KG1 (cell line): ENCODE measurements at places on chromosomes 6 and 20.
A peak's percentile ranks its signal among the peaks of the same experiment; 100 is the strongest.

- no peak for DNase-seq
Measured at GRCh38 chr6:33201147-33201545, 479 bp downstream of the SLC39A7 start.

GRCh38 chr6:4930025-4930691 is 73.7 kb downstream of the RPP40 start:
- DNase-seq = no peak

DNA sequence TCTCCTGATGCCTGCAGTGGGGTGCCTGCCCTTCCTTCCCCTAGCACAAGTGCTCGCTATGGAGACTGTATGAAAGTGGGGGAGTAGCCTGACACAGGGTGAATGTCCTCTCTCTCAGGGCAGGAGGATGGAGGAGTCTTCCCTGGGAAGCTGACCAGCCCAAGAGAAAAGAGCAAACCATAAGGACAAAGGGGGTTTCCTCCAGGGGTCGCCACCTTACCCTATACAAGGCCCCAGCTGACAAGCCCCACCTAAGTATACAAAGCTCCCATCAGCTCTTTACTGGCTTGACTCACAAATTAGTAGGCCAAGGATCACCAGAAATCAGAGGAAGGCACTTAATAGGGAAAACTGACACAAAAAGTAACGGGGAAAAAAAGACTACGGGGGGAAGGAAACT is 54.1 kb downstream of the PLAGL1 start:
- DNase-seq = no peak

DNA sequence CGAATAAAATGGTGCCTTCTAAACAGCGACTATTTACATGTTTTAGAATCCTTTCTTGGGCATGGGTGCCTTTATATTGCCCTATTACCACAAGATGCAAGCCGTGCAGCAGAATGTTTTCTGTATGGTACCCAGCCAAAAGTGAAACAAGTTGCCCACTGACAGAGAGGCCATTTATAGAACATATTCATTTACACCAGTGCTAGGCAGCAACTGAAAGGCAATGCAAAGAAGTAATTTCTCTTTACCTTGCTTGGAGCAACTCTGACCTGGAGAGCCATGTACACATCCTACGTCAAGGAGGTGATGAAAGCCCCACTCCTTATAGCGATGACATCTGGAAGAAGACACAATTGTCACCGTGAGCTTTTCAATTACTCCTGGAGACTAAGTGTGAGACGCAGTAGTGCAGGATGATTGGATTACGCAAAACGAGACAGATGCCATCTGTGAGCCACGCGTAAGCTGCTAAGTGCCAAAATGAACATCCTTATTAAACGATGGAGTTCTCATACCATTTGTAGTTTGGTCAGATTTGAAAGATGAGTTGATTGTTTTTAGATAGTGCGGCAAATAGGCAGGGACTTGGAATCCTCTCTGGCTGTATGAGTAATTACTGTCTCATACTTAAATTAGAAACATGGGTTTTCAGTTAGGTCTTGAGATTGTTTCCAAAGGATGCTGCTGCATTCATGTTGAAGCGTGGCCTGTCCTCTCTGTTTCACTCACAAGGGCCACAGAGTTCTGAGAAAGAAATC is at the start of gene TMEM244:
TSS of gene TMEM244 (minus strand) at position 408 of the 758 bp plus-strand sequence. CDS start at position 281, 127 bp downstream.
- DNase-seq = no peak

DNA sequence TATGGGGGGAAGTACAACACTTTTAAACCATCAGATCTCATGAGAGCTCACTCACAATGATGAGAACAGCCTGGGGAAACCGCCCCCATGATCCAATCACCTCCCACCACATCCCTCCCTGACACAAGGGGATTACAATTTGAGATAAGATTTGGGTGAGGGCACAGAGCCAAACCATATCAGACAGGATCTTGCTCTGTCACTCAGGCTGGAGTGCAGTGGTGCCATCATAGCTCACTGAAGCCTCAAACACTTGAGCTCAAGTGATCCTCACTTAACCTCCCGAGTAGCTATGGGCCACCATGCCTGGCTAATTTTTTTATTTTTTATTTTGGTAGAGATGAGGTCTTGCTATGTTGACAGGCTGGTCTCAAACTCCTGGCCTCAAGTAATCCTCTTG is 5.1 kb upstream of the IYD start:
- DNase-seq = no peak

- no peak for DNase-seq
Measured at GRCh38 chr6:71406865-71407860, 118.6 kb downstream of the OGFRL1 start.

DNA sequence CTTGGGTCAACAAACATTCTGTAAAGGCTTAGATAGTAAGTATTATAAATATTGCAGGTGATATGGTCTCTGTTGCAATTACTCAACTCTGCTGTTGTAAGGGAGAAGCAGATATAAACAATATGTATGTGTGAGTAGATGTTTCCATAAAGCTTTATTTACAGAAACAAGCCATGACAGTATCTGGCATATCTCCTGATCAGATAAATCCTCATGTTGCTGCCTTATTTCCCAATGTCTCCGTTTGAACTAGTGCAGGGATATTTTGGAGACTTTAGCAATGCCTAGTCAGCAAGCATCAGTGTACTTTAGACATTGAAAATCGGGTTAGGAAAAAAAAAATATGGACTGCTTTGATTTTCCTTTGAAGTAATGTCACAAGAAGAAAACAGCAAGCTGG is 96.1 kb downstream of the LAMA2 start:
- no peak for DNase-seq

GRCh38 chr6:140960566-140960965 is 1172.2 kb upstream of the GJE1 start:
- no peak for DNase-seq

DNA sequence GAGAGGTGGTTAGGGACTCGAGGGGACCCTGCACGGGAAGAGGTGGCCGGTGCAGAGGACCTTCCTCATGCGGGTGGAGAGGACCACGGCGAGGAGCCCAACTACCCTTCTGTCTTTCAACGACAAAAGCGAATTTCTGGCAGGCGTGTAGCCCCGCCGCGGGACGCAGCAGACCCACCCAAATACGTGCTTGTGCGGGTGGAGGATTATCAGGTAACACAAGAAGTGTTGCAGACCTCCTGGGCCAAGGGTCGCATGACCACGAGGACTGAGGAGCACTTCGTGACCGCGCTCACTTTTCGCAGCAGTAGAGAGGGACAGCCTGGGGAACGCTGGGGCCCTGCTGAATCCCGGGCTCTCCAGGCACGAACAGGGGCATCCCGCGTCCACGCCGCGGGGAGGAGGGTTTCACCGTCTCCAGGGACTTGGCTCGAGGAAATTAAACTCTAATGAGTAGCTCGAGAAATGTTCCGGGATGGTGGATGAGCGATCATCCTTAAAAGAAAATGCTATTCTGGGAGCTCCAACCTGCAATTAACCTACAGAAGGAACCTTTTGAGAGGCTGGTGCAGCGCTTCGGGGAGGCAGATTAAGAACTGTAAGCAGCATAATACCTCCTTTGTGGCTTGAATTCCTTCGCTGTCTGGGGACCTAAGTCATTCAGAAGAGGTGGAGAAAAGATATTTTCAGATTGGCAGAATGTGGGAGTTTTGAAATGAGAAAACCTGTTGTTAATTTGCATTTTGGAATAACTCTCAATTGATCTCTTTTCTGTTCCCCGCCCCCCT is 804 bp downstream of the C6orf141 start:
- peak; percentile 30 for DNase-seq

DNA sequence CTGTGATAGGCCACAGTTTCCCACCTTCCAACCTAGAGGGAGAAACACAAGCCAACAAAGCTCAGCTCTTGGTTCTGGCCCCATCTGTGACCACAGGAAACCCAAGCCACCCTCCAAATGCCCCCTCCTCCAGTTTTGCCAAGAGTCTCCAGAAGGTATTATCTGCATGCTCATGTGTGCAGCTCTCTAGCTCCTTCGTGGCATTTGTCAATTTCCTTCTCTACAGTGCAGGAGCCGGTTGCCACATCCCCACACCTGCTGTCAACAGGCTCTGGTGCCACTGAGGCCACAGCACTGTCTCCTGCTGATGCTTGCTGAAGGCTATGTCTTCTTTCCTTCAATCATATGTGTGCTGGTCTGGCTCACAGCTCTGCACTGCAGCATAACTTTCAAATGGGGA is 177.2 kb downstream of the CLIC5 start:
- no peak for DNase-seq

DNA sequence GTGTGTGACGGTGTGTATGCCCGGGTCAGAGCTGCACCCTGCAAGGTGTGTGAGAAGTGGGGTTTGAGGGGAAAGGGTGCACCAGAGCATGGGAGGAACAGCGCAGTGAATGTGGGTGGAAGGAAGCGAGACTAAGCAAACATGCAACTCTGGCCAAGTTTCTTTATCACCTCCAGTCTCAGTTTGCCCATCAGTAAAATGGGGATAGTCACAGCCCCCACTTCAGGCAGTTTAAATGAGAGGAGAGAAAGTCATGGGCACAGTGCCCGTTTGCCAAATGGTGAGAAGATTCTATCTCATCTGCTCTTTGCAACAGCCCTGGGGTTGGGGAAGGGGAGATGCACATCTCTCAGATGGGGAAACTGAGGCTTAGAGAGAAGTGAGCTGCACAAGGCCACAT is 12.8 kb upstream of the VSTM2L start:
- no peak for DNase-seq

DNA sequence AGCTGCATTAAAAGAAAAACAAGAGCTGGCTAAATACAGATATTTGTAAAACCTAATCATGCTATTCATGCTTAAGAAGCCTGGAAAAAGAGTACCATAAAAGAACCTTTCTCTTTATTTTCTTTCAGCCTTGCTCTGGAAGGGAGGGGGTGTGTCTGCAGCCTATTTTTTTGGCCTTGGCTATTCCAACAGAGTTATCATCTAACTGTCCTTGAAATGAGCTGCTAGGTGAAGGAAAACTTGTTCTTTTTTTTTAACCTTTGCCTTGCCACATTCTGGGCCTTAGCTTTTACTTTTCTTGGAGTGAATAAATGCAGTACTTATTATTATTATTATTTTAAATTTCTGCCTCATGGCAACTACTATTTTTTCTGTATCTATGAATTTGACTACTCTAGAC is 224.9 kb upstream of the SYNCRIP start:
- DNase-seq = no peak

GRCh38 chr6:44415449-44415848 is 27.9 kb downstream of the CDC5L start:
- no peak for DNase-seq

DNA sequence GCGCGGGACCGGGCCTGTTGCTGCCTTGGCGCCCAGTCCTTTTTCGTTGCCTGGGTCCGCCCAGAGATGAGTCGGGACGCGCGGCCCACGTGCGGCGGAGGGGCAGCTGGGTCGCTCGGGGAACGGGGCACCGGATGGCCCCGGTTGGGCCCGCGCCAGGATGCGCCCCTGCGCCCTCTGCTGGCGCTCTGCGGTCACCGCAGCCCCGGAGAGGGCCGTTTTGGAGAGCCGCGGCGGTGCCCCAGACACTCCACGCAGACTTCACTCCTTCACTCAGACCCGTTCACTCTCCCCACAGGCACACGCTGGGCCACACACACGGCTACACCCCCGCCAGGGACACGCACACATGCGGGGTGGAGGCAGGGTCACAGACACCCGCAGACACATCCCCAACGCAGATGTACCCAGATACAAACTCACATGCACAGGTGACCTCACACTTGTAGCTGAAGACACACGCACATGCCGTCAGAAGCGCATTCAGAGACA is 38.8 kb downstream of the SRC start:
- peak; percentile 39 for DNase-seq

DNA sequence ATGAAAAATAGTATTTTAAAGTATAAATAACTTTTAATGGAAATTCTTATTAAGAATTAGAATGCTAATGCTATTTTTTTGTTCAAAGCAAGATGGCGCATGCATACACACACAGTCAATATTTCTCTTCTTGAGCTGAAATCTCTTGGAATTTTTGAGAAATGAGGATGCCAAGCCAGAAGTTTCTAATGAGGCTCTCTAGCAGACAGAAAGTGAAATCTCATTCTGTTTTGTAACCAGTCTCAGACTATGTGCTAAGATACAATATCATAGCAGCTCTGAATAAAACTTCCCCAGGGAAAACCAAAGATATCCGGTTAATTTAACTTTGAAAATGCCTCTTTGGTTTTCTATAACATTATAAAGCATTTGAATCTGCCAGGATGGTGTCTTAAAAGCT is 97.2 kb upstream of the HDAC2 start:
- no peak for DNase-seq

DNA sequence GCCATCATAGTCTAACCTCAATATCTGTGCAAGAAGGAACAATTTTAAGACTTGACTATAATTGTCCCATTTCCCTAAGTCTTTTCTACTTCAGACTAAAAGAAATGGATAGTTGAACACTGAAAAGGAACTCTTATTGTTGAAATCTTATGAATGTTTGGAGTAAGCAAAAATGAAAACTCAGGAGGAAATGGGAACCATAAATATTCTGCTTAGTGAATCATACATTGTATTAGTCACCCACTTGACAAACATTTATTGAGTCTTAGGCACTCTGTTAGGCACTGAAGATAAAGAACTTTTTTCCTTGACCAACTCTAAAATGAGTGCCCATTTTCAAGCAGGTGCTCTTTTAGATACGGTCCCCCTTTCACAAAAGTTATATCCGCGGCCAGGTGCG is 8.7 kb downstream of the CCDC170 start:
- no peak for DNase-seq

- DNase-seq = no peak
Measured at GRCh38 chr6:106450653-106451052, 90.1 kb downstream of the CRYBG1 start.

- DNase-seq = no peak
Measured at GRCh38 chr20:21557241-21558020, 43.6 kb upstream of the NKX2-2 start.

GRCh38 chr6:43895656-43896328 is 125.8 kb downstream of the VEGFA start:
- no peak for DNase-seq

DNA sequence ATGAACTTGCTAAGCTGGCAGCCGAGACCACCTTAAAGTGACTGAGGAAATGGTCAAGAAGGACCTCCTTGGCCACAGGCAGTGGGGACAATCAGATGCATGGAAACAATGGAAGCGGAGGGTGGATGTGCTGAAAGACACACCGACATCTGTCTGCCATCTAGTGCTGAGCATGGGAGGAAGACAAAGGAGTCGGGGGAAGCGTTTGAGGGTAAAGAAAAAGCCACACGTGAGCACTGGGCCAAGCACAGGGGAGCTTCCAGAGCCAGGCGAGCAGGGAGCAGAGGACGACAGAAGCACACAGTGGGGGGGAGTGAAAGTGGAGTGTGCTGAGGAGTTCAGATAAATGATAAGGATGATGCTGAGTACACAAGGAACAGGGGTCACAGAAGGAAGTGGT is 367.8 kb downstream of the ZFAND3 start:
- DNase-seq = no peak
